ENCODE measurements at places on chromosomes 13 and 19.

DNA sequence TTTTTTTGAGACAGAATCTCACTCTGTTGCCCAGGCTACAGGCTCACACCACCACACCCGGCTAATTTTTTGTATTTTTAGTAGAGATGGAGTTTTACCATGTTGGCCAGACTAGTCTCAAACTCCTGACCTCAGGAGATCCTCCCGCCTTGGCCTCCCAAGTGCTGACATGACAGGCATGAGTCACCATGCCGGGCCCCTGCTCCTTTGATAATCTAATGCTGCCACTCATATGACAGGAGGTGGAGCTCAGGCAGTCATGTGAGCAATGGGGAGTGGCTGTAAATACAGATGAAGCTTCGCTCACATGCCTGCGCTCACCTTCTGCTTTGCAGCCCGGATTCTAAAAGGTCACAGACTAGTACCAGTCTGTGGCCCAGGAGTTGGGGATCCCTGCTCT lies 25.1 kb downstream of the ARHGEF18 start:
- no peak for DNase-seq

DNA sequence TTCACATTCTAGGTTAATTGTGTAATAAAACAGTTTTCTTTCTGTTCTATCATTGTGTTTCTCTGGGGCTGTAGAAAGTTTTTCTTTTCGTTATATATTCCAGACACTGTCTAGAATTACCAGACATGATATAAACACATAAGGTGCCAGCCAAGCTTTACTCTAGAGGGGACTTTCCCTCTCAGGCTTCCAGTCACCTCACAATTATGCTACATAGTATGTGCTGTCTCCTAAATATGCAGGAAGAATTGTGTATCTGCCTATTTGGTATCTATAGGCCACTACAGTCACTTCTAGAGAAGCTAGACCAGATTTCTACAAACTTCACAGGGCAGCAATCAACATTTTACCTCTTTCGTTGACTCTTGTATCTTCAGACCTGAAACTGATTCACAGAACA lies 14.6 kb downstream of the ZNF257 start:
- no peak for DNase-seq

- DNase-seq = no peak
Observed at GRCh38 chr13:22936228-22936627, 244.6 kb upstream of the SGCG start.

- no peak for DNase-seq
Observed at GRCh38 chr19:45477186-45477585, 9.4 kb downstream of the FOSB start.

- DNase-seq = no peak
Observed at GRCh38 chr19:807627-808422, 10.6 kb downstream of the PTBP1 start.

GRCh38 chr13:48979892-48980291 lies 4.2 kb downstream of the FNDC3A start:
- no peak for DNase-seq

GRCh38 chr19:49057636-49058234 lies at the start of gene CGB7:
CGB7 (minus strand) TSS chr19:49057749; CDS start chr19:49055375, 2,374 bp downstream.
- DNase-seq = no peak
